Bronchus fibroblast of lung (primary cell): ENCODE measurements at places on chromosomes 6 and 20. TPM values are rescaled to one million over a fixed set of nuclear protein-coding genes. Genes with fewer than 3 reads are reported as not detected.

PKIB gene
- total RNA-seq = 0.59 and 1.7 TPM in 2 replicates

BFSP1 gene
- 1.7 and 2.7 TPM in 2 replicates for total RNA-seq

TRAM2 gene
- total RNA-seq = 84.1 and 90.4 TPM in 2 replicates

CEP85L gene
- 3.9 and 4.5 TPM in 2 replicates for total RNA-seq

PI16 gene
- not detected in 2 replicates for total RNA-seq

GPLD1 gene
- 0.15 and 0.17 TPM in 2 replicates for total RNA-seq

NRN1 gene
- total RNA-seq = not detected in 2 replicates

PPP1R3G gene
- 0.50 and 0.59 TPM in 2 replicates for total RNA-seq

PTK7 gene
- 96.6 and 102 TPM in 2 replicates for total RNA-seq

HLA-F gene
- total RNA-seq = not detected in 2 replicates

OTOR gene
- not detected in 2 replicates for total RNA-seq

UNC93A gene
- total RNA-seq = not detected in 2 replicates

LAMA4 gene
- 52.0 and 68.4 TPM in 2 replicates for total RNA-seq

OPRM1 gene
- not detected in 2 replicates for total RNA-seq

GCLC gene
- total RNA-seq = 7.0 and 7.7 TPM in 2 replicates

RBPJL gene
- not detected in 2 replicates for total RNA-seq

PNPLA1 gene
- total RNA-seq = not detected in 2 replicates

NOTCH4 gene
- 2.0 and 2.5 TPM in 2 replicates for total RNA-seq

ELOVL2 gene
- under 0.01 and 0.17 TPM in 2 replicates for total RNA-seq

TSBP1 gene
- total RNA-seq = not detected in 2 replicates

TULP1 gene
- not detected in 2 replicates for total RNA-seq

FKBP1A gene
- 111 and 114 TPM in 2 replicates for total RNA-seq

PRDM1 gene
- total RNA-seq = 1.6 and 1.8 TPM in 2 replicates

HRH3 gene
- not detected in 2 replicates for total RNA-seq

BEND6 gene
- 7.1 and 8.6 TPM in 2 replicates for total RNA-seq

DPPA5 gene
- not detected in 2 replicates for total RNA-seq
